ENCODE measurements at places on chromosomes 2 and 18.

GRCh38 chr2:112889976-112890375 is 21.0 kb upstream of the IL37 start:
- DNase-seq = no peak

DNA sequence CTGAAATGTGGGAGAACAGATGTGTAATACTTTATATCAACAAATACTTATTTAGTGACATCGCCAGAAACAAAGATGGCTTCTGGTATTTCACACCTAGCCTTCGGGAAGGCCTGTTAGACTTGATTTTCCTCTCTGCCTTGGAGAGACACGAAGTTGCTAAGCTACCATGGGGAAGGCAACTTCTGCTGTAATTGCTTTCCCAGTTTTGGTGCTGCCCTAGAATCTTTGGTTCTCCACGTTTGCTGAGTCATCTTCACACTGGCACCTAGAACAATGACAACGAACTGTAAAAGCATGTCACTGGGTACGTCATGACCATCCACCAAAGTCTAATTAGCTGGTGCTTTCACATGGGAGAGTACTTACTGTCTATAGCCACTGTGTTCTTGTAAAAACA is 58.7 kb upstream of the ACTR3 start:
- no peak for DNase-seq

DNA sequence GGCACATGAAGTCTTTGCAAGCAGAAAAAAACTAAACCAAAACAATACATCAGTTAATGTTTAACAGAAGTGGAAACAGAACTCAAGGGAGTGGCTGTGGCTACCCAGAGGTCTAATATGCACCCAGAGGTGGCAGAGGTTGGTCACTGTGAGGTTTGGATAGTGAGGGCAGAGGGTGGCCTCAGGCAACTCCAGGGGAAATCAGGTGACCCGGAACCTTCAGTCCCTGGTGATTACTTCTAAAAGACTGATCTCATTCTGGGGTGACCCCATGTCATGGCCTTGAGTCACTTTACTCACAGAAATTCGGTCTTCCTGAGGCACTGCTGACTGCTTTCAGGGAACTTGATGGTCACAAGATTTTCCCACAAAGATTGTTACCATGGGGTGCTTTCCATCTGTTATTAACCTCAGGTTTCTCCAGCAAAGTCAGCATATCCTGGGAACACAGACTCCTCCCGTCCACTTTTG is 99.4 kb downstream of the TMEM17 start:
- no peak for DNase-seq

- no peak for DNase-seq
These were observed 441.0 kb upstream of the MAP2 start for GRCh38 chr2:208982831-208983230.

- no peak for DNase-seq
These were observed 246.7 kb downstream of the BABAM2 start for GRCh38 chr2:28137221-28137620.

GRCh38 chr2:159637988-159638501 is 21.7 kb upstream of the BAZ2B start:
- DNase-seq = no peak
